ENCODE measurements at places on chromosomes 6 and 20. TPM values are rescaled to one million over a fixed set of nuclear protein-coding genes. Genes with fewer than 3 reads are reported as not detected.

GRCh38 chr6:114080891-114081510 lies 110.1 kb upstream of the HDAC2 start:
- no peak for DNase-seq

DNA sequence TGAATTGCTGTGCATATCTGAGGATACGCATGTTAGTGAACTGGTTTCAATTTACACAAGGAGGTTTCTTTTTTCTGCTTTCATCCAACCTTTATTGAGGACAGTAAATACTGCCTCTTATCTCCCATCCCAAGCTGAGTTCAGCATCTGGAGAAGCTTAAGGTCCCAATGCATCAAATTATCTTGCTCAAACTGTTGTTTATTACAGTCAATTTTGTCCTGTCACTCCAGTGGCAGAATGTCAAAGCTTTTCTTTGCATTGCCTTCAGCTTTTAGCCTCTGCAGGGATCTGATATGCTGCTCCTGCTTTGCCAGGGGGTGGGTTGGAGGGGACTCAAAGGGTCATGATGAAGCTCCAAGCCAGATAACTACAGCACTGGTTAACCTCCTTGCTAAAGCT lies 435.4 kb upstream of the SOX4 start:
- no peak for DNase-seq

DNA sequence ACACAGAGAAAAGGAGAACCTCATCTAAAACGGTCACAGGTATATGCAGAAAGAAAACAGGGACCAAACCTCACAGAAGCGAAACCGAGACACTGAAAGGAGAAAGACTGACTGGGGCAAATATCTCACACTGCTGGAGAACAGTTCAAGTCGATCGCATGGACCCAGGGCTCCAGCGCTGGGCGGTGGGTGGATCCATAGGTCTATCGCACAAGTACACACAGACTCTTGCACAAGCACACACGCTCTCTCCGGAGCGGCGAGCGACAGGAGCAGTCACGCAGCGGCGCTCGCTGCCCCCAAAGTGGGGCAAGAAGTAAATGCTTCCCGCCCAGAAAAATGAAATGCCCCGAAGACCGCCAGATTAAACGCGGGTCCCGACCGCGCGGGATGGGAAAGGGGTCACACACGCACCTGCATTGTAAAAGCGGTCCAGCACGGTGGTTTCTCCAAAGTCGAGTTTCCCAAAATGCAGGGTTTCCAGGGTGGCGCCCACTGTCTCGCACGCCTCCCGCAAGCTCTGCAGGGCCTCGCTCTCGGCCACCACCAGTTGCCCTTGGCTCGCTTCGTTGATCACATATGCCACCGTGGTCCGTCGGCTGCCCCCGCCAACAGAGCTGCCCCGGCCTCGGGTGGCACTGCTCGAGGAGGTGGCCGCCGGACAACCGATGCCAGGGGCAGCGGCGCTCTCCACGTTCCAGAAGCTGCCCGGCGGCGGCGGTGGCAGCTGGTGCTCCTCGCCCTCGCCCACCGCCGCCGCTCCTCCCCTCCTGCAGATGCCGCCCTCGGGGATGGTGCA lies 782 bp downstream of the MAP3K5 start:
- DNase-seq, result peak; percentile 84

- no peak for DNase-seq
Observed at GRCh38 chr6:56802584-56802983, 152.3 kb upstream of the BEND6 start.

DNA sequence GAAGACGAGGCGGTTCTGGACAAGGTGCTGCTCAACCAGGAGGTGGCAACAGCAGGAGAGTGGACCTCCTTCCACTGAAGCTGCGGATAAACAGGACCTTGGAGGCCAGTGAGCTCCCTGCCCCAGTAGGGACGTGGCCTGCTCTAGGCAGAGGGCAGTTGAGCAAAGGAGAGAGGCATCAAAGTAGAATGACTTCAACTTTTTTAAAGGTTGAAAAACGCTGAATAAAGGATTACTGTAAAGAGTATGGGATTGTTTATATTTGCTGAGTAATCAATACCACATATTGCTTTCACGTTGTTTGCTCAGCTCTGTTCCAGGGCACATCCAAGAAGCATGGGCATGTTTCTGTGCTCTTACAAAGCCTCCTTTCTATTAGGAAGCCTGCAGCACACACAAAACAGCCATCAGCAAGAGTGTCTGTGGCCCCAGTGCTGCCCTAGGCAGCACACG lies 48.1 kb downstream of the ERMARD start:
- no peak for DNase-seq

DNA sequence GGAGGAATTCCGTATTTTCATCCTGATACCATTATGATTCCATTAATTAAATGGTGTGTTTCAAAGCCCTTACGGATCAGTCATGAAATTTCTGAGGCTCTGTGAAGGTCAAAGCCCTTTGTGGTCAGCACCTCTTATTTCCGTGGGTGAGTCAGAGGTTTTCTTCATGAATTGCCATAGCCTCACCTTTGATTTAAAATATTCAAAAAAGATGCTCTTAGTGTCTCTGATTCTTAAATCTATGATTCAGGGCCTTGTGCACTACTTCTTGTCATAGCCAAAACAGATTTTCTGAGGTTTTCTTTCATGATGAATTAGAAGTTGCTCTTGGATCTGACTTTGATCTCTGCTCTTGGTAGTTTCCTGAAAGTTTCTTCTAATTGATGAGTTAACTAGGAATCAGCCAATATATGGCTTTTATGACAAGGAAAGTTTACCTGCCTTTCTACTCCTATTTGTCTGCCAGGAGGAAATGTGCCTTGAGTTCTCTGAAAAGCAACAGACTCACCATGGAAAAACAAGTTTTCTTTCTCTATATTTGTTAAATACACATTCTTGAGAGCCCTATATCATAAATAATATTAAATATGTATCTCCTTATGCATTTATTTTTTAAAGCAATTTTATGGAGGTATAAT lies 613.0 kb downstream of the UTRN start:
- no peak for DNase-seq

DNA sequence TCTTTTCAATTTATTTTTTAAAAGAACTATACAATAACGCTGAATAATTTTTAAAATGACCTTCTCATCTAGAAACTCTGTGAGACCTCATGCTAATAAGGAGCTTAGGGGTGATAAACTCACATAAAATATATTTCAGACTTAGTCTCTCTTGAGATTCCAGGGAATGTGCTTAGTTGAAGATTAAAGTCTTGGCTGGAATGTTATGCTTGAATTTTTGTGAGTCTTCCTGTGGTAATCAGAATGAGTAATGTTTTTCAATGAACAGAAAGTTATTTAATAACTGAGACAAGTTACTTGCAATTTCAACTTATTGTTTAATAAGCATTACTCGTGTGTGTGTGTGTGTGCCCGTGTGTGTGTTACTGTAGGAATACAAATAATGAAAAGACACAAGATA lies 379.9 kb upstream of the EPHA7 start:
- no peak for DNase-seq

The RIMS4 gene
- 3.5 TPM for total RNA-seq

The PHF10 gene
- total RNA-seq, result 45.7 TPM

The C6orf52 gene
- 1.3 TPM for total RNA-seq

The TCF19 gene
- total RNA-seq, result 6.2 TPM

Data from lower lobe of right lung (tissue), 2 donors.